ENCODE measurements at places on chromosomes 4 and X. TPM values are rescaled to one million over a fixed set of nuclear protein-coding genes. Genes with fewer than 3 reads are reported as not detected.

- no peak for DNase-seq
Measured at GRCh38 chr4:147678106-147678505, 5.9 kb downstream of the PRMT9 start.

DNA sequence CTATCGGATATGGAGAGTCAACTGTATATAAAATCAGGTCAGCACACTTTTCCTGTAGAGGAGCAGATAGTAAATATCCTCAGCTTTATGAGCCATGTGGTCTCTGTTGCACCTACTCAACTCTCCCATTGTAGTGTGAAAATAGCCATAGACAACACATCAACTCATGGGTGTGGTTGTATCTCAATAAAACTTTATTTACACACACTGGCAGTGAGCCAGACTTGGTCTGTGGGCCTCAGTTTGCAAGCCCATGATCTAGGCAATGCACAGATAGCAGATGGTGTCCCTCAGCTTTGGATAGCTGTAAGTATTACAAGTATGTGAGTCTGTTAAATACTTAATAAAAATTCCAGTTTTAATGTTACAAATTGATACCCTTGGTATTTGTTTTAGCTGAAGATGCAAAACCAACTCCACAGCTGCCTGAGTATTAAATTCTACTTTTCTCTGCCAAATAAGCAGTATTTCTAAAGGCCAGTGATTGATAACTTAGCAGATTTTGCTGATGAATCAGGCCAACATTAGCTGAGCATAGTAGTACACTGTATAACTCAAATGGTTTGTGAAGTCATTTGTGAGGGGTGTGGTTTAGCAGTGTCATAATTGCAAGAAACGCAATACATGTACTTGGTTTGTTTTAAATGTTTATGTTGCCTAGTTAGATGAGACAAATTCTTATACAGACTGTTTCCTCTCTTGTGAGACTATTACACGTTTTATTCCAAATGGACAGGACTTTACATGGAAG is 87.3 kb downstream of the GPR143 start:
- no peak for DNase-seq

- DNase-seq: no peak
Measured at GRCh38 chr4:85024671-85025070, 58.2 kb upstream of the WDFY3 start.

DNA sequence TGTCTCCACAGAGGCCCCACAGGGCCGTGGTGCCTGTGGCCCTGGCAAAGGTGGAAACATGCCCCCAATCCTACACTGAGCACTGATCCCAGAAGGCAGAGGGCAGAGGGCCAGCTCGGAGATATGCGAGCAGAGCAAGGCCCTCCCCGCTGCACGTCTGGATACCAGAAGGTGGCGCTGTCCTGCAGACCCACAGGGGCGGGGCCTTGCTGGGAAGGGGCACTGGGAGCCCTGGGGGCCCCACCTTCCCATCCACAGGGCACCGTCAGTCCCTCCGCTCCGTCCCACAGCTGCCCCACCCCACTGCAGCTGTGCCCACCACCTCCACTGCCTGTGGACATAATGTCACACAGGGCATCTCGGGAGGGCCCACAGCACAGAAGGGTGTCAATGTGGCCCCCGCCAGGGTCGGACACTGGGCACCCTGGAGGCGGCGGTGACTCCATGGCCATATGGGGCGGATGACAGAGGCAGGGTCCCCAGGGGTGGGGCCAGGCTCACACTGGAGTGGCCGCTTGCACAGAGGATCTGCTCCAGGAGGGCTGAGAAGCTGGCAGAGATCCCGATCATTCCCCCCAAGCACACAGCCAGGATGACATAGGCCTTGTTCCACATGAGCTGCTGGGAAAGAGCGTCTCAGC is 4.8 kb downstream of the SLC49A3 start:
- peak; percentile 67 for DNase-seq

DNA sequence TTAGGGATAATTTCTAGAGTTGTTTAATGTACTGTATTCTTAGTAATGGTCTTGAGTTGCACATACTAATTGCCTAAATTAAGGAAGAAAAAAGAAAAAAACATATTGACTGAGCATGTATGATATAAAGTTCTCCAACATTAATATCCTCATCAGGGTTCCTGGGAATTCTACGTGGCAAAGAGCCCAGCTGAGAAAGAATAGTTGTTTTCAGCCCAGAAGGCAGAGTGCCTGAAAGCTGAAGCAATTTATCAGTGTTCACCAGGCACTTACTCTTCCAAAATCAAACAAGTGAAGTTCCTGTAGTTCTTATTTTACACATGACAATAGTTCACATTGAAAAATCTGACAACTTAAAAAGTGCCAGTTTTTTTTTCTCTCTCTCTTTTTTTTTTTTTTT is 27.7 kb downstream of the YIPF7 start:
- DNase-seq: peak; percentile 9

- no peak for DNase-seq
Measured at GRCh38 chrX:85516131-85516530, 136.7 kb upstream of the POF1B start.

GRCh38 chr4:56655209-56655626 is 25.9 kb downstream of the HOPX start:
- no peak for DNase-seq

GRCh38 chr4:1250527-1250812 is 1.5 kb upstream of the CTBP1 start:
- no peak for DNase-seq

- peak; percentile 11 for DNase-seq
Measured at GRCh38 chrX:110665223-110666002, 130.2 kb downstream of the CHRDL1 start.

GRCh38 chrX:119605464-119606279 is 552 bp downstream of the NKRF start:
- no peak for DNase-seq

- no peak for DNase-seq
Measured at GRCh38 chr4:53365121-53365485, 758 bp downstream of the SCFD2 start.

DNA sequence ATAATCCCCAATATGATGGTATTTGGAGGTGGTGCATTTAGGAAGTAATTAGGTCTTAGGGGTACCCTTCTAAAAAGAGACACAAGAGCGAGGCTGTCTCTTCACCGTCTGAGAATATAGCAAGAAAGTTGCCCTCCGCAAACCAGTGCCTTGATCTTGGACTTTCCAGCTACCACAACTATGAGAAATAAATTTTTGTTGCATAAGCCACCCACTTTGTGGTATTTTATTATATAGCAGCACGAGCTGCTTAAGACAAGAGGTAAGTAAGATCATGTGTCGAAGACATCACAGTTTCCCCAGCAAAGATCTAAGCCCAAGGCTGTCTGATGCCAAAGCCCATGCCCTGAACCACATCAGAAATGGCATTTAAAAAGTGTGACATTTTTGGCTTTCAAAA is 9.6 kb upstream of the EXOSC9 start:
- no peak for DNase-seq

GRCh38 chr4:123480706-123481418 is 84.3 kb downstream of the SPRY1 start:
- no peak for DNase-seq

DNA sequence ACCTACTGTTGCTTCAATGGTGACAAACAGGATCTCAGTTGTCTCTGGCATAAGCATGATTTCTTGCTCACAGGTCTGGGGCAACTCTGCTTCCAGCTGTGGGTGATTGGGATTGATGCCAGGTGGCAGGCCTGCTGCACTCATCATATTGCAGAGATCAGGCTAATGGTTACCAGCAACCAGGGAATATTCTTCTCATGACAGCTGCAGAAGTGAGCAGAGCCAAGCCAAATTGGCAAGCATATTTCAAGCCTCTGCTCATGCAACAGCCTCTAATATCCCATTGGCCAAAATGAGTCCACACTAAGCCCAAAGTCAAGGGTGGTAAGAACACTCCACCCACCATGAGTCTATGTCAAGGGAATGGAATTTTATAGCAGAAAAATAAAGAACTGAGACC is 26.7 kb upstream of the TBC1D19 start:
- DNase-seq: no peak

GRCh38 chr4:79682801-79683530 is 274.9 kb upstream of the GK2 start:
- no peak for DNase-seq

GRCh38 chrX:120213438-120214265 is 37.0 kb upstream of the ZBTB33 start:
- DNase-seq: no peak

- no peak for DNase-seq
Measured at GRCh38 chr4:10526429-10527222, 69.4 kb upstream of the ZNF518B start.

DNA sequence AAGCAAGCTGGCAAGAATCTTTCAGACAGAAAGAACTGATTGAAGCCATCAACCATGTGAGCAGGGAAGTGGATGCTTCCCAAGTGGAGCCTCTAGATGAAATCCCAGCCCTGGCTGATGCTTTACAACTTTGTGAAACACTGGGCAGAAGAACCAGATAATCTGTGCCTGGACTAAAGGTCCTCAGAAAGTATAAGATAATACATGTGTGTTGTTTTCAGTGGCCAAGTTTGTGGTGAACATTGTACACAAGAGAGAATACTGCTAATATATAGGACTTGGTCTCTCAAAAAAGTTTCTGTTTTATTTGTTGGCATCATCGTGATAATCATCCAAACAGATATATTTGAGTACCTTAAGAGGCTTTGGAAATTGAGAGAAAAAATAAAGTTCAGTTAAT is 1367.8 kb upstream of the IGFBP7 start:
- DNase-seq: no peak

DNA sequence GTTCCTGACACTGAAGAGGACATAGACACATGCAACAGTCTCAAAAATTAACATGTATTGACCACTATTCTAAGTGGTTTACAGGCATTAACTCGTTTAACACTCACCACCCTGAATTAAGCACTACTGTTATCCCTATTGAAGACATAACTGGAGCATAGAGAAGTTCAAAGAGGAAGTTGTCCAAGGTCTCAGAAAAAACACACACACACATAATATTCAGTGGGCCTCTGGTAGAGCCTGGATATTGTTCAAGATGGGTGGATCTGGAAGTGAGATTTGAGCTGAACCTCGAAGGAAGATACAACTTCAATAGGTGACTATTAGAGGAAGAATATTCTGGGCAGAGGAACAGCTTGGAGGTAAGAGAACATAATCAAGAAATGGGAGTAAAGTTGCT is 334.9 kb downstream of the HNRNPD start:
- DNase-seq: no peak

GDI1 gene
- total RNA-seq: 179 TPM

UTP3 gene
- 16.3 TPM for total RNA-seq

MAMLD1 gene
- total RNA-seq: 16.2 TPM

TAF7L gene
- total RNA-seq: not detected

MUC7 gene
- not detected for total RNA-seq

NEUROG2 gene
- not detected for total RNA-seq

CTAG2 gene
- not detected for total RNA-seq

USP26 gene
- total RNA-seq: not detected

SPANXB1 gene
- not detected for total RNA-seq

STK32B gene
- 2.3 TPM for total RNA-seq

SMIM10 gene
- 16.8 TPM for total RNA-seq

TSPAN7 gene
- total RNA-seq: 43.7 TPM

PHF8 gene
- 59.1 TPM for total RNA-seq

PAGE5 gene
- total RNA-seq: not detected

SPATA4 gene
- total RNA-seq: not detected
